ENCODE measurements at places on chromosomes 4 and X.

DNA sequence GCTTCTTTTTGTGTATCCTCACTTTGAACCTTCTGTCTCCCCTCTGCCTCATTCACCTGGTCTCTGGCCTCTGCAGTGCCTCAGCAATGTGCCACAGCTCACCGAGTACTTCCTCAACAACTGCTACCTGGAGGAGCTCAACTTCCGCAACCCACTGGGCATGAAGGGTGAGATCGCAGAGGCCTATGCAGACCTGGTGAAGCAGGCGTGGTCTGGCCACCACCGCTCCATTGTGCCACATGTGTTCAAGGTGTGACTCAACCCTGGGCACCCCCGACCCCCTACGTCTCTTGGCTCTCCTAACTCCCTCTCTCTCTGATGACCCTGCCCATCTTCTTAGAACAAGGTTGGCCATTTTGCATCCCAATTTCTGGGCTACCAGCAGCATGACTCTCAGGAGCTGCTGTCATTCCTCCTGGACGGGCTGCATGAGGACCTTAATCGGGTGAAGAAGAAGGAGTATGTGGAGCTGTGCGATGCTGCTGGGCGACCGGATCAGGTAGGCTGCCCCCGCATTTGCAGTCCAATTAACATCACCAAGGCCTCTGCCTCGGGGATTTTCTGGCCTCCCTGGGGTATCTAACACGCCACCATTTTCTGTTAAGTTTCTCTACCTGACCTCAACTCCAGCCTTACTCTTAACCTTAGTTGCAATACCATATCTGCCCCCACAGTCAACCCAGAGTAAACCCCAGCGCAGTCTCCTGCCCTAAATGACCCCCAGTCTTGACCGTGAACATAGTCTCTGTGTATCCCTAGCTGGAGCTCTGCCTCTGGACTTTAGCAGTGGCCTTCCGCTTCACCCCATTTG, 8.6 kb downstream of the USP11 start:
- no peak for DNase-seq

GRCh38 chr4:164177153-164177552, 576.8 kb upstream of the SMIM31 start:
- DNase-seq = no peak

DNA sequence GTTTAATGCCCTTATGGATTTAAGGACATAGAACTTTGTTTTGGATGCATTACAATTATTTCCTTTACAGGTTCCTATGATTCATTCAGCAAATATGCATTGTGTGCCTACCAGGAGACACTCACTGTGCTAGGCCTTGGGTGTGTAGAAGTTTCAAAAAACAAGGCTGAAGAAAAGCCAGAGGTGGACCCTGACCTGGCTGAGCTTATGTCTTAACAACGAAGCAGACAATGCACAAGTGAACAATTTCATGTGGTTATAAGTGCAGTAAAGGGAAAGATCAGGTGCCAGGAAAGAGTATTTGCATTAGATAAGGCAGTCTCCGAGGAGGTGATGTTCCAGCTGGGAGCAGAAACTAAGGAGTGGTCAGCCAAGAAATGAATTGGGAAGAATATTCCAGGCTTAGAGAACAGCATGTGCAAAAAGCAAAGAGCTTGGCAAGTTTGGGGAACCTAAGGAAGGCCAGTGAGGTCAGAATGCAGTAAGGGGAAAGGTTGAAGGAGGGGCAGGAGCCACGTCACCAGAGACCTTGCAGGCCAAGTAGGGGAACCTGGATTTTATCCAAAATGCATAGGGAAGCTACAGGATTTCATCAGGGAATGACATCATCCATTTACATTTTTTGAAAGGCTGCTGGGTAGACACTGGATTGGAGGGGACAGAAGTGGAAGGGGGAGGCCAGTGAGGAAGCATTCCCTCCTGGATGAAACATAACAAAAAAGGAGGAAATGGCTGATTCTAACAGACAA, 193.6 kb downstream of the SOWAHB start:
- DNase-seq = no peak

- DNase-seq = no peak
Measured at GRCh38 chrX:111431001-111431400, 19.0 kb upstream of the DCX start.

GRCh38 chrX:52979568-52979967, 21.2 kb upstream of the FAM156A start:
- no peak for DNase-seq
